AG04449 (cell line): ENCODE measurements at places on chromosomes 6 and 20.

DNA sequence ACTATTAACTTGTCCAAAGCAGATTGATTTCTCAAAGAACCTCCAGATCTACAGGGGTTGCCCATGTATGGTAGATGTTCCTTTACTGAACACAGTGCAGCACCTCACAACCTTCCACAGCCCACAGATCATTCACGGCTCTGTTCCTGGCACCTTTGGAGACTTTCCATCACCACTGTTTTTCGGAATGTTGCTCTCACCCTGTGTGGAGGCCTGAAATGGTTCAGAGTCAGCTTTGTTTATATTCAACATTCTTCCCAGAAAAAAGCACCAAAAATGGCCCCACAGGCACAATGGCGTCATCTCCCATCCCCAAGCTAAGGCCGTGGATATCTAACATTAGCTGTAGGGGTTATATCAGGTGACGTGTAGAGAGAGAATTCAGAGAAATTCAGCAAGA, 74.7 kb downstream of the DHX35 start:
- DNase-seq: no peak

- DNase-seq: no peak
These were observed 62.5 kb upstream of the ZNFX1 start for GRCh38 chr20:49340161-49340966.

DNA sequence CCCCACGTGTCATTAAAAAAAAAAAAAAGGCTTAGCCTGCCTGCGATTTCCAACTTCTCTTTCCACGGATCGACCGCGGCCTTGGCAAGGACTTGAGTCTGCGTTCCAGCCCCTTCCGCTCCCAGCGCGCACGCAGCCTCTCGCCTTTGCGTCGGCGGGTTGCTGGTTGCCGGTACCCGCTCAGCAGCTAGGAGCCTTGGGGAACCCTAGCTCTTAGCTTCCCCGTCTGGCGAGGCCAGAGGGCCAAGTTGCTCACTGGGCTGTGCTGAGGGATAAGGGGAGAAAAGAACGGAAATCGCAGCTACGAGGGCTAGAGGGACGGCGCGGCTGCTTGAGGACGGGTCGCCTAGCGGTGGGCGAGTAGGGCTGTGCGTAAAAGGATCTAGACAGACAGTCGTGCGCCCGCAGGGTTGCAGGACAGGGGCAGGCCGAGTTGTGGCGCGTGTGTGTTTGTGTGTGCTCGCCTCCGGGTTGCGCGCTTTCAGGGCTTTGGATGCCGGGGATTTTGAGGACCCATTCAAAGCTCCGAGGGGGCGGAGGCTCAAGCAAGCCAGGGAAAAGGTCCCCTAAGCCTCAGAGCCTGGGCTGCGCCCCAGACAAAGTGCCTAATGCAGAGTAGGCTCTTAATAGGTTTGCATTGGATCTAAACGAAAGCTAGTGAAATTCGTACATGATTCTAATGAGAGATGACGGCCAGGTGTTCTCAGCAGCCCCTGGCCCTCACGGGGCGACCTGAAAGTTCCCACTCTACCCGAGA, 40.5 kb upstream of the OSTM1 start:
- no peak for DNase-seq

DNA sequence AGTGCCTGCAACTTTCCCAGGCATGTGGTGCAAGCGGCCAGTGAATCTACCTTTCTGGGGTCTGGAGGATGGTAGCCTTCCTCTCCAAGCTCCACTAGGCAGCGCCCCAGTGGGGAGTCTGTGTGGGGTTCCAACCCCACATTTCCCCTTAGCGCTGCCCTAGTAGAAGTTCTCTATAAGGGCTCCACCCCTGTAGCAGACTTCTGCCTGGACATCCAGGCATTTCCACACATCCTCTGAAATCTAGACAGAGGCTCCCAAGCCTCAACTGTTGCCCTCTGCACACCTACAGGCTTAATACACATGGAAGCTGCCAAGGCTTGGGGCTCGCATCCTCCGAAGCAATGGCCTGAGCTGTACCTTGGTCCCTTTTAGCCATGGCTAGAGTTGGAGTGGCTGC, 321.6 kb downstream of the TFAP2A start:
- no peak for DNase-seq

GRCh38 chr20:43740642-43741041, 13.8 kb upstream of the GTSF1L start:
- no peak for DNase-seq

DNA sequence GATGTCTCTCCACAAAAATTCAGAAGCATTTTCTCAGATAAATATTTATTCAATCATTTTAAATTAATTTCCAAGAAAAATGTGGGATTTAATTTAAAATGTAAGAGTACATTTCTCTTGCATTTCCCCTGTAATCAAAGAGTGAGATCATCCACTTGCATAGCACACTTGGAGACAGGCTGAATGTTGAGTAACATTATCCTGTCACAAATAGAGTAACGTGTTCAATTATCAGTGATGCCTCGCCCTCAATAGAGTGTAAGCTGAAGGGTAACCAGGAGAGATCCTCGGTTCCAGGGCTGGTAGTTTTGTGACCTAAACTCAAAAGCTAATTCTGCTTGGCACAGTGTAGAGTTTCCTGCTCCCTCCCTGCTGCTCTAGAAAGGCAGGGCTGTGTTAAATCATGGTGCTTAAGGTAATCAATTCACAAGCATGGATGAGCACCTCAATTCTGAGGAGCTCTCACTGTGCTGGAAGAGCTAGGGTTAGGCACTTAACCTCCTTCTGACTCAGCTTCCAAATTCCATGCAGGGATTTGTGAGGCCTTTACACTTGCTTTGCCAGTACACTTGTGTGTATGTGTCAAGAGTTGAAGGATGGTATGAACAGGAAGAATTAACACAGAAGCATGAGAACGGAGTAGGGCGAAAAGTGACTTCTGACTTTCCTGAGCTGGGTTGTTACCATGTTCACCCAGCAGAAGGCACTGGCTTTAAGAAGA, 56.6 kb downstream of the MMUT start:
- DNase-seq: no peak

DNA sequence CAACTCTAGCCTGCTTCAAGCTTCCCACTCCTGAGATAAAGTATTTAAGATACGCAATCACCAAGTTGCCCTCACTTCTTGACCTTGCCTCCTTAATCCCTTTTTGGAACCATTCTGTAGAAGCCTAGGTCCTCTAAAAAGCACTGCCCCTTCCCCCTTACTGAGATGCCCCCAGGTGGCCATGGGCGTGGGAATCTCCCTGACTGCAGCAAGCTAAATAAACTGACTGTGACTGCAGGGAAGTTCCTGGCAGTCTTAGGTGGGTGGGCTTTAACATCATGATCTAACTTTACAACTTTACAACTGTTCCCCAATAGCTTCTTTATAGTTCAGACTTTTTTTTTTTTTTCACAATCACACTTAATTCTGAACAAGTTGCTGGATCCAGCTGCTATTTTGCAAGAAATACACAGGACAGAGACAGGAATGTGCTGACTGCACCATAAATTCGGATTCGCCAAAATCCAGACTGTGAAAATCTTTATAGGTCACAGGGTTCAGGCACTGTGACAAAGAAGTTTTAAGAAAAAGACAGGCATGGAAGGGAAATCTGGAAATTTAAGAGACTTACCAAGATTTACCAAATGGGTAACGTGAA, 344.2 kb upstream of the SULF2 start:
- DNase-seq: no peak

- no peak for DNase-seq
These were observed 1.4 kb upstream of the LEMD2 start for GRCh38 chr6:33790379-33790778.

DNA sequence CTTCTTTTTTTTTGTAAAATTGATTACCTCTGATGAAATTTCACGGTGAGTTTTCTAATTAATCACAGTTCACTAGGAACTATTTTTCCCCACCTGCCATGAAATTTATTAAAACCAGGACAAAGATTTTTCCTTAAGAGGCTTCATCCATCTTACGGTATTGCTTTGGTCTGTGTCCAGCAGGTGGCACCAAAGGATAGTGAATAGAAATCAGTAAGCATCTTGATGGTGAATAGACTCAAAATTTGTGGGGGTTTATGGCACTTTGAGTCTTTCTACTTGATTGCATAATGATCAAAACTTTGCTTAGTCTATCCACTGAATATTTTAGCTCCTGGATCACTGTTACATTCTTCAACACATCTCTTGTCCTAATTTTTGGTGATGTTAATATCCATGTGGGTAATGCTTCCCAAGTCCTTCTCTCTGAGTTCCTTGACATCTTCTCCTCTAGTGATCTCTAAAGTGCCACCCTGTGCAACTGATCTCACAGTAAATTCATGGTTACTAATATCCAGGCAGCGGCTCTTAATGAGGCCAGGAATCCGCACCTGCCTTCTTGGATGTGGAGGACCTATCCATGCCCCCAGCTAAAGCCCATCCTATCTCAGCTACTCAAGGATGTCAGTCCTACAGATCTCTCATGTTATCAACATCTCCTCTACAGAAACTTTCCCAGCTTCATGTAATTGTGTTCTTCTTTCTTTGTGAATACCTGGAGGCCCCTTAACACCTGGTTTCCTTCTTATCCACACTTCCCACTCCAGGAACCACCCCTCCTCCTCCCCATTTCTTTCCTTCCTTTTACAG, 54.5 kb downstream of the STMND1 start:
- DNase-seq: peak; percentile 64

GRCh38 chr20:37385176-37385575, 39.2 kb downstream of the SRC start:
- DNase-seq: no peak

- no peak for DNase-seq
These were observed 177.6 kb downstream of the ARID1B start for GRCh38 chr6:156954816-156955215.

- DNase-seq: no peak
These were observed 49.1 kb upstream of the ZNF337 start for GRCh38 chr20:25745738-25746137.

DNA sequence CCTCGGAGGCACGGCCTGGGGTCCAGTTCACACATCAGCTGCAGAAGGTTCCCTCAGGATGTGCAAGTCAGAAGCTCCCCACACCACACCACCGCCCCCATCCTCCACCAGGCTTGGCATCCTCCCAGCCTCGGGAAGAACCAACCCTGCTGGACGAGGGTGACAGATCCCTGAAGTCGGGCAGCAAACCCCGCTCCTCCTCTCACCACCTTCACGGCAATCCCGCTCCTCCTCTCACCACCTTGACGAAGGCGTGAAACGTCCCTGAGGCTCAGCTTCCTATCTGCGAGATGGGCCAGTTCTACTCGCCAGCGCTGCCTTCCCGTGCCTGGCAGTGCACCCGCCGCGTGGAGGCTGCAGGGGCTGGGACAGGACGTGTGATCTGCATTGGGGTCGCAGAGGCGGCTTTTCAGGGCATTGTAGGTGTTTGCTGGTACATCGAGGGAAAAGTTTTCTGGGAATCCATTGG, 327.0 kb downstream of the TAF4 start:
- no peak for DNase-seq

DNA sequence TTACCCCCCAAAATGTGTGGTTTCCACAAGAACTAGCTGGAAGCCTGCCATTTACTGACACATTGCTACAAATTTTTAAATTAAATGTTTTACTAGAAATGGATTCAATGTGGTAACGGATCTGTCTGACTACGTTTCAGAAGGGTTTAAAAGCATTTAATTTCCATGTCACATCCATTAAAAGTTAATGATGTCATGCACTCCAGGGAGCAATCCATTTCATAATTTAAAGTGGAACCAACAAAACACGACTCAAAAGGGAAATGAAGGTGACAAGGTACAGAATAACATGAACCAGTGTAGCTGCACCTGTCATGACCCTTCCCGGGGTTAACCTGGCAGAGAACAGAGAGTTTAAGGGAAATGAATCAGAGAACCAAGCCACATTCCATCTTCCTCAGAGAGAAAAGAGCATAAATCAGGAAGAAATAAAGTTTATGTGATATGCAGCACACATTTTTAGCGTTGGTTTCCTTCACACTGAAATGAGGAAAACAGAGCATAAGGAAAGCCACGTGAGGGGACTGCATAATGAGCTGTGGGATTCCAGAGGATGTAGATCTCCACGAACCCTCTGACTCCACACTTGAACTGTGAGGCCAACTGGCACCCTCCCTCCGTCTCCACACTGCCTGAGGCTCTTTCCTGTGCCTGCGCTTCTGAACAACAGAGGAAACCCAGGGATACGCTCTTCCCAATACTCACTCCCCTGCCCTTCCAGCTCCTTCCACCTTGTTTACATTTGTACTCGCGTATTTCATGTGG, 170.3 kb upstream of the AHI1 start:
- no peak for DNase-seq

- no peak for DNase-seq
These were observed 7.4 kb upstream of the SLC23A2 start for GRCh38 chr20:5008759-5009158.

DNA sequence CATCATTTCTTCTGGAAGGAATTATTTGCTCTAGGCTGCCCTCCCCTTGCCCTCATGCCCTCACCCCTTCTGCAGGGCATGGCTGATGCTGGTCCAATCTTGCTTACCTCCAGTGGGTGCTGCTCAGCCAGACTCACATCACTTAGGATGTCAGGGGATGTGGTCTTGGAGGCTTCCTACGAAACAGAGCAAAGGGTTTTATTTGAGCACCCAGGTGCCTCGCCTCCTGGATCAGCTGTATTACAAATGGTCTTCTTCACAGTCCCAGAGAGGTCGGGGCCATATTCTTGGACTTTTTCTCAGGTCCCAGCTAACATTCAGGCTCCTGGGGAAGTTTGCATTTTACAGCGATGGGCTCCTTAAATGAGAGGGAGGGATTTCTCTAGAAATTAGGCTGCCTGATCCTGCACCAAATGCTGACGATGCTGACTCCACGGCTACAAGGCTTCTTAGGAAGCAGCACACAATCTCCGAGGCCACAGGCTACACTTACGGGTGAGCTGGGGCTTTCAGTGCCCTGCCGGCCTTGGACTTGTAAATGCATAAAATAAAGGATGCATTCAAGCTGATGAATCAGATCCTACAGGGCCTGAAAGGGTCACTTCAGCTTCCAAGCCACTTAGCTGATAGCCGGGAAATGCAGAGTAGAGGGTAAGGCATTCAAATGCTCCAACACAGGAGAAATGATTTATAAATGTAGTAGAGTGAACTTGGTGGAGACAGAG, 159.8 kb upstream of the ECI2 start:
- no peak for DNase-seq
